Right ventricle myocardium inferior (tissue), 1 donor: ENCODE measurements at places on chromosomes 16 and 17. TPM values are rescaled to one million over a fixed set of nuclear protein-coding genes. Genes with fewer than 3 reads are reported as not detected.

- DNase-seq = peak; percentile 91
These were observed 432 bp downstream of the ZNF276 start for GRCh38 chr16:89721546-89722391.

DNA sequence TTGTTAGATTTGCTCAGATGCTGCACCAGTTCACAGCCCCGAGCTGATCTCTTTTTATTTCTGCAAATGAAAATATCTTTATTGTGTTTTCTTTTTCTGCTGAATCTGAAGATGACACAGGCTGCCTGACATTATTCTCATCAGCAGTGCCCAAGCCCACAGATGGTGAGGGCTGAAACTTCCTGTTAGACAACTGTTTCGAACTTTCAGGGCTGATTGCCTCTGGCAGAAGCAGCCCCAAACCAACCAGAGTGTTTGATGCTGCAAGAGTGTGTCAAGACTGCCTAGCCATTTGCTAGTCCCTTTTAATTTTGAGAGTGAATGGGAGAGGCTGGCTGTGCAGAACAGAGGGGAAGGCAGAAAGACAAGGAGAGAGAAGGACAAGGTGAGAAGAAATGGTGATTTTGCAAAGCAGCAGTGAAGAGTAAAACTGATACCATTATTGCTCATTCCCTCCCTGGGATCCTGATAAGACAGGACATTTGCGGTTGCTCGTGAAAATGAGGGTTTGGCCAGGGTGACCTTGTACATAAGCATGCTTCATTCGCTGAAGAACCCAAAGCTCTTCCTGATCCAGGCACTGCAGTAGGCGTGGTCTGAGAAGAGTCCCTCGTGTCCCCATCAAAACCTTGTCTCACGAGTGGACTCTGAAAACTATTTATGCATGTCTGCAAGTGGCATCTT lies 77.2 kb downstream of the TMEM114 start:
- no peak for DNase-seq

GRCh38 chr16:19805459-19806162 lies 79.0 kb downstream of the GPRC5B start:
- DNase-seq = no peak

DNA sequence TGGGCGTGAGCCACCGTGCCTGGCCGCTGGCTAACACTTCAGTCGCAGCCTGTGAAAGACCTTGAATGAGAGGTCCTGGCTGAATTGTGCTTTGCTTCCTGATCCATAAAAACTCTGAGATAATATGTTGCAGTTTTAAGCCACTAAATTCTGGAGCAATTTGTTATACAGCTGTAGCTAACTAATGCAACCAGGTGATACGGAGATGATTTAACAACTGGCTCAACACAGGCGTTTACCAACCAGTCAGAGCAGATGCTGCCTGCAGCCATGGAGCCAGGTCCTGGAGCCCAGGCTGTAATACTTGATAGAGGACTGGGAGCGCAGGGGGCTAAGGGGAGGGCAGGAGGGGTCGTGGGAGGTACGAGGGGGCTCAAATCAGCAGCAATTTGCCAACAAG lies 50.9 kb downstream of the PLXDC1 start:
- DNase-seq = no peak

DNA sequence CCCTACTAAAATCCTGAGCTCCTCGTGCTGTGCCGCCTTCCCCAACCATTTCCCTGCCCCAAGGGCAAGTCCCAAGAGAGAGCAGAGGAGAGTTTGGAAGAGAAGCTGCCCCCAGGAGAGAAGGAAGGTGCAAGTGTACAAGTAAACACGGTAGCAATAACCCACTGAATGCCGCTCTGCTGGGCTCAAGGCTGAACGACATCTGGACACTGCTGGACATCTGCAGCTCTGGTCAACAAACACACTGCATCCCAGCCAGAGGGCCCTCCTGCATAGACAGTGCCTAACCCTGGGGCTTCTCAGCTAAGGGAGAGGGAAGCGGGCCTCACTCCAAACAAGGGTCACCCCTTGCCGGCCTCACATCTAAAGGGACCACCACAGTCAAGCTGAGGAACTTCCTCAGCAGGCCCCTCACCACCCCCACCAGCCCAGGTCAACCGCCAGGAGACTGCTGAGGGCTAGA lies 12.7 kb downstream of the JUP start:
- no peak for DNase-seq

Gene SLC39A11
- total RNA-seq = 6.9 TPM

Gene AMFR
- total RNA-seq = 68.9 TPM

DNA sequence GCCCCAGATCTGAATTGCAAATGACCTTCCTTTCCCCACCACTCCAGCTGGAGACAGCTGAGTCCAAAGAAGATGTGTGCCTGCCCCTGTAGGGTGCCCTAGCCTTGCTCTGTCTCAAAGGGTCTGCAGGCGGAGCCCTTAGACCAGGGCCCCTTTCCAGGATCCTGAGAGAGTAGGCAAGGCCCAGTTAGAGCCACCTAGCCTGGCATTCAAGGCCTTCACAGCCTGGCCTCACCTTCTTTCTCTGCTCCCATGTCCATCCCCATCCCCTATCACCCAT lies 66.6 kb upstream of the LHX1 start:
- DNase-seq = no peak

Gene CPHXL2
- not detected for total RNA-seq

Gene PTGES3L
- total RNA-seq = 51.0 TPM

- DNase-seq = peak; percentile 86
These were observed 137.4 kb upstream of the COX10 start for GRCh38 chr17:13931800-13932460.

DNA sequence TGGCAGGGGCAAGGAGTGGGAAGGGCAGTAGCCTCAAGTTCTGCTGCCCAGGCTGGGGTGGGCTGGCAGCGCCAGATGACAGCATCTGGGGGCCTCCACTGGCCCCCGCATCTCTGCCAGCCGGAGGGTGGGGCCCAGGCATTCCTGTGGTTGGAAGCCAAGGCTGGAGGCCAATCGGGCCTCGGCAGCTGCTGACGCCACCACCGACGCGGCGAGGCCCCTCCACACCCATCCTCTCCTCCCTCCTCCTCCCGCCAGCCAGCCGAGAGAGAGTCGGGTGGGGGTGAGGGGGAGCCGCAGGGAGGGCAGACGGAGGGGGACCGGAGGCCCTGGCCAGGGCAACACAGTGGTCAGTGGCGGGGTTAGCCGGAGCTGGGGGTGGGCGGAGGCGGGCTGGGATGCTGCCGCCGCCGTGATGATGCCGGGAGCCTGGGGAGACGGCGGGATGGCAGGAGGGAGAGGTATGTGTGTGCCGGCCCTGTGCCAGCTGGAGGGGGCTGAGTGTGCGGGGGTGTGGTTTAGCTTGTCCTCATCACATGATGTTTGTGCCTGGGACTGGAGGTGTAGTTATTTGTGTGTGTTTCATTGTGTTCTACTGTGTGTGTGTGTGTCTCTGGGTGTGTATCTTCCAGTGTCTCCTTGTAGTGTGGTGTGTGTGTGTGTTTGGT lies 36.6 kb downstream of the ARHGAP23 start:
- DNase-seq = peak; percentile 91

Gene TEKT1
- not detected for total RNA-seq

DNA sequence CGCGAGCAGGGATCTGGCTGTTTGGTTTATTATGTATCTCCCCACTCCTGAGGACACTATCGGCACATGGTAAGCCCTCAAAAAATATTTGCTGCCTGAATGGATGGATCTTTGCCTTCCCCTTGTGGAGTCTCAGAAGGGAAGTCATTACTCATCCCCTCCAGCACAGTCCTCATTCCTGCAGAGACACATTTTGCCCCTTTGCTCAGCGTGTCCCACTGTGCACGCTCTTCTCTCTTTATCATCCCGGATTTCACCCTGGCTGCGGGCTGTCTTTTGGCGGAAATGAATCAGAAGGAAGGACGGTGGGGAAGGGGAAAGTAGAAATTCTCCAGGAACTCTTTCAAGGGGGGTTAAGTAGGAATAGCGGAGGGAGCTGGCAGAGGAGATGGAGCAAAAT lies 125.2 kb upstream of the CDC42EP4 start:
- no peak for DNase-seq

Gene CD300E
- 0.46 TPM for total RNA-seq

DNA sequence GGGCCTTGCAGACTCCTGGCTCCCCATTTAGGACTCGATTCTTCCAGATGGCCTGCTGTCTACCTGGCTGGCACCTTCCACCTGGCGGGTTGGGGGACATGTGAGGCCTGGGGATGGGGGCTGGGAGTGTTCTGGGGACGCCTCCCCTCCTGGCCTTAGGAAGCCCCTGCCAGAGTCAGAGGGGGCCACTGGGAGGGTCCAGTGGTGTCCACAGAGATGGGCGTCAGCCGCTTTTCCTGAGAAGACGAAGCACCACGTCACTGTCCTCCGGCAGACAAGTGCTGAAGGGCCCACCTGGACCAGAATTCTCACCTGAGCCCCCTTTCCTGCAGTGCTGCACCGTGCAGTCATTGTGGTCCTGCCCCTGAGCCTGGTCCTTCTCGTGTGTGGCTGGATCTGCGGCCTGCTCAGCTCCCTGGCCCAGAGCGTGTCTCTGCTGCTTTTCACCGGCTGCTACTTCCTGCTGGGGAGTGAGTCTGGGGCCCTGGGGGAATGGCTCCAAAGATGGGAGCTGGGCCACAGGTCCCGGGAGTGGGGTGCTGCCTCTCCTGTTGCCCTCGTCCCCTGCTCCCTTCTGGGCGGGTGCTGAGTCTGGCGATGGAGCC lies 2.9 kb downstream of the TMEM235 start:
- no peak for DNase-seq

Gene GRB7
- total RNA-seq = 2.4 TPM

DNA sequence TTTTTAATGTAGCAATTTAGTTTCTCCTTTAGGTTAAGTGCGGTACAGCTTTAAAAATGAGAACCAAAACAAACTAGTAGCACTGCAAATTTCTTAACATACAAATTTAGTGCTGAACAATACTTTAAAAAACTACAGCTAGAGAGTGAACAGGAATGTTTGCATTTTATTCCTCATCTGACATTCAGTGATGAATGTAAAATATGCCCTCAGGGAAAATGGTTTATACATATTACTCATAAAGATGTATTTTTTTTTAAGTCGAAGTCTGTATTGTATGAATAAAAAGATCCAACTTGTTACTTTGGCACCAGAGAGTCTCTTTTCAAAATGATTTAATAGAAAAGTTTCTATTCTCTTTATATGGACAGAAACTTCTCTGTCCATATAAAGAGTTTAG lies 96.8 kb downstream of the BRIP1 start:
- DNase-seq = no peak

Gene SLC16A13
- 1.8 TPM for total RNA-seq

- no peak for DNase-seq
These were observed 114.0 kb upstream of the METRNL start for GRCh38 chr17:82965371-82965770.

GRCh38 chr16:51757124-51757470 lies 606.0 kb upstream of the SALL1 start:
- no peak for DNase-seq

- no peak for DNase-seq
These were observed 90.5 kb downstream of the PRKCA start for GRCh38 chr17:66392783-66393437.

Gene OR2C1
- not detected for total RNA-seq

DNA sequence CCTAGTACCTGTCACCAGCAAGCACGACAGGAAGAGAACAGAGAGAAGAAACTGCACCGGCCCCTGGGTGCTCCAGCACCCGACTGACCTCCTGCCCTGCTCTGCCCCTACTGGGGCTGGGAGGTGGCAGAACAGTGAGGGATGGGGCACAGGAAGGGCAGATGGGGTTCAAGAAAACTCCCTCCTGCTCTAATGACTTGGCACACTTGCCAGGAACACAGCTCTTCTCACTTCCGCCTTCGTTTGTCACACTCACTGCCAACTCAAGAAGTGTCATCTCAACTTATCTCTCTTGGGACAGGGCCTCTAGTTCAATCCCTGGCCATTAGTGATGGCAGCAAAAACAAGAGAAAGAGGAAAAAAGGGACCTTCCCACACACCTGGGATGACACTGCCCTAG lies 42.7 kb upstream of the ICAM2 start:
- no peak for DNase-seq

Gene COX6A2
- 1,434 TPM for total RNA-seq

GRCh38 chr17:3647769-3648555 lies 11.4 kb downstream of the CTNS start:
- peak; percentile 77 for DNase-seq
